ENCODE measurements at places on chromosomes 4 and X.

DNA sequence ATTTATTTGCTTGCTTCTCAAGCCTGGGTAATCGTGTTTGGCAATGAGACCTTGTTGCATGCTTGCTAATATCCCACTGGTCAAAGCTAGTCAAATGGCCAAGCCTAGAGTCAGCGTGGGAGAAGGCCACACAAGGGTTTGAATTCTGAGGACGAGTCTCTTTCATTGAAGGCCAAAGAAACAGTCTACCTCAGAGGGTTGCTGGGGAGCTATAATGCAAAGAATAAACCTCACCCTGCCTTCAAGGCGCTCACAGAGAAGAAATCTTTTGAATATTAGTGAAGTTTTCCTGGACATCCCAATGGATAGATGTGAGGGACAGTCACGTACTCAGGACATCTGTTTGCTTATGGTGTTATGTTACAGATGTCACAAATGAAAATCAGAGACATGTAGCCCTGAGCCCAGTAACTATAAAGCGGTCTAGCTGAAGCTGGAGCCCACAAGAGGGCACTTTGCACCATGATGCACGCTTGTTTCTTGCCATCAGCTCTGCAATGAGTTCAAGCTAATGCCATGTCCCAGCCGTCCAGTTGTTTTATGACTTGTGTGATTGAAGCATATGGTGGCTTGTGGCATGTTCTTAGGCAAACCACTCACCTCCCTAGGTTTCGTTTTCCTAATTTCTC lies 1.1 kb upstream of the TLR3 start:
- peak; percentile 76 for DNase-seq

DNA sequence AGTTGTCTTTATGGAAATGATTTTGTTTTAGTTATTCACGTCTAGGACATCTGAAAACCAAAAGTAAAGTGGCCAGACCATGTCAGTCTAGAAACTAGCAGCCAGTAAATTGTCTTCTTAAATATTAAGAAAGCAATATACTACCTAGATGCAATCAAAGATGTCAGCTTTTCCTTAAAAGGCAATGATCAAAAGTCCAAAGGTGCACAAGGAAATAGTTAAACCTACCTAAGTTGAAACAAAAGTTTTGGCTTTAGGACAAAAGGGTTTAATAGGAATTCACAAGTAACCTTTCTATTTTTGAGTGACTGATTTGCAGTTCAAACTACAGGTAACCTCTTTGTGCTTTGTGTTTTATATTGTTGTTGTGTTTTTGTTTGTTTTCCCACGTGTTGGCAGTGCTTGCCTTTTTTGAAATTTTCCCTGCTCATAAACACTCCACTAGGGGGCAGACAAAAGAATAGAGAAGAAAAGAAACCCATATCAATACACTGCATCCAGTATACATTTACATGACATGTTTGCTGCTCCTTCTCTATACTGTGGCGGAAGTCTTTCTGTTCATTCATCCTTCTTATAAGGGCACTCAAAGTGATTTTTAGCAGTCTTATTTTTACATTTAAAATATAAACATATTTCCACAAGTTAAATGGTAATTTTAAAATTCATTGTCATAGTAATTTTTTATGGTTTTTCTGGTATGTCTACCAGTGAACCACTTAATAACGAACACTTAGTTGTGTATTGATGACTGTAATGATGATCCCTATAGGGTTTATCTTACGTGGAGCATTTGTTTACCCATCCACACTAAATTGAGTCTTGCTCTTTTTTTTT lies 62.7 kb downstream of the GAB1 start:
- peak; percentile 78 for DNase-seq

GRCh38 chr4:141215030-141215429 lies 5.7 kb upstream of the ZNF330 start:
- no peak for DNase-seq

- DNase-seq: peak; percentile 76
These were observed 56.8 kb downstream of the SMIM20 start for GRCh38 chr4:25970691-25971432.

Data from HT-29 (cell line).